NCI-H82 (cell line): ENCODE measurements at places on chromosomes 1 and 21.

GRCh38 chr1:161492827-161493226, 12.4 kb upstream of the FCGR2A start:
- no peak for DNase-seq

- DNase-seq, result peak; percentile 72
Measured at GRCh38 chr1:215083383-215083961, 935 bp downstream of the KCNK2 start.

DNA sequence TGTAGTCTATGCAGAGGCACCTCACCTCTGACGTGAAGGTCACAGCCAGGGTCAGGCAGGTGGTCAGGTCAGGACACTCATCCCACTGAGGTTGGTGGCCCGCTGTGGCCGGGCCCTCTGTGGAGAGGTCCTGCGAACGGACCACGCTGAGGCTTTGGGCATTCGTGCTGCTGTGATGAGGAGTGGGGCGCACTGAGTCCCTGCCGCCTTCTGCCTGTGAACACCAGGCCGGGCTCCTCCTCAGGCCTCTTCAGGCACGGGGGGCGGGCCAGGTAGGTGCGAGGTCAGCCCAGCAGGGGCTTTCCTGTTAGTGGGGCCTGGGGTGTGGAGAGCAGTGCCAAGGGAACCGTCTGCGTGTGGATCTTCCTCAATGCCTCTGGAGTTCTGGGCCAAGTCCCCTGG, 39.0 kb downstream of the COQ8A start:
- DNase-seq, result no peak

- no peak for DNase-seq
Measured at GRCh38 chr1:32405672-32406467, 11.6 kb upstream of the BSDC1 start.

GRCh38 chr1:119139857-119140176, 636 bp downstream of the WARS2 start:
- peak; percentile 87 for DNase-seq

DNA sequence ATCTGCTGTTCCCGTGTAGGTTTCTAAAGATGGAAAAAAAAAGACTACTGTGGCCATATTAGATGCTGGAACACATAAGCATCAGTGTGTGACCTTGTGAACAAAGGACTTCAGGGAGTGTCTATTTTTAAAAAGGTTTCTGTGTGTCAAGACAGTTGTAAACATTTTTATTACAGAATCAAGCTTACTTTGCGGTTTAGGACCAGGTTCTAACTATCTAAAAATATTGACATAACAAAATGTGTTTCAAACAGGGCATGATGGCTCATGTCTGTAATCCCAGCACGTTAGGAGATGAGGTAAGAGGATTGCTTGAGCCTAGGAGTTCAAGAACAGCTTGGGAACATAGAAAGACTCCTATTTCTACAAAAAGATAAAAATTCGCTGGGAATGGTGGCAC, 7.1 kb upstream of the DDI2 start:
- no peak for DNase-seq

DNA sequence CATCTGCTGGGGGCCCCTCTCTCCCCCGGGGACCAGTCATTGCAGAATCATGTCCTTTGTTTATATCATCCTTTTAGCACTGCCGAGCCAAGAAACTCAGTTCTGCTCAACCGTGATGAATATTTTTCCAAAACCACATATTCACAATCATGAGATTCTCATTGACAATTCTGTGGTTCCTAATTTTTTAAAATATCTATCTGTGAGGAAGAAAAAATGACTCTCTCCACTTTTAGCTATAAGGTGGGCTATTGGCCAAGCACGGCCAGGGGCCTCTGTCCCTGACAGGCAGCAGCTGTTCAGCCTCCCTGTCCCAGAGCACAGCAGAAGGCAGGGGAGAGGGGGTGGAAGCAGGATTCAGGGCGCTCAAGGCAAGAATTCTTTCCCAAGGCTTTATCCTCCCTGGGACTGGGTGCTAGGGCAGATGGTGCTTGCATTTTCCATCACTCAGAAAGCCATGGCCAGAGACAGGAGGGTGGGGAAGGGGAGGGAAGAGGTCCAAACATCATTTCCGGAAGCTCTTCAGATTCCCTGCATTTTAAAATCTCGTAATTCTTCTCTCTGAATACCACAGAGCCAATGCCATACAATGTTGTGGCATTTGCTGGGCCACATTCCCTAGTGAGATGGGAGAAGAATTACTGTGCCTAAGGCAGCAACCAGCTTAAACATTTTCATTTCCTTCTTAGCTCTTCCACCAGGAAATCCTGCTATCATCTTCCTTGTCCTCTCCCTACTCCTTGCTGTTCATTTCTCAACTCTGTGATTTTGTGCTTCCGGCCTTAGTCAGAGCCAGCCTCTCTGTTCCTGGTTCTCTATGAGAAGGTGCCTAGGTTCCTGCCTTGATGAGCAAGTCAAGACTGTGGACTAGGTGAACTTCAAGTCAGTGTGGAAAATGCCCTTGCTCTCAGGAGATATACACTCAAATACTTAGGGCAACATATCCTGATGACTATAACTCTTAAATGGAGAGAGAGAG, 60.3 kb downstream of the KCNJ6 start:
- peak; percentile 98 for DNase-seq

- no peak for DNase-seq
Measured at GRCh38 chr1:20371411-20371810, 80.7 kb downstream of the VWA5B1 start.

GRCh38 chr1:52504720-52505119, 48.2 kb downstream of the TUT4 start:
- DNase-seq, result no peak

GRCh38 chr1:71908871-71909390, 373.4 kb downstream of the NEGR1 start:
- no peak for DNase-seq

- DNase-seq, result no peak
Measured at GRCh38 chr1:59804301-59804700, 10.4 kb upstream of the HOOK1 start.

GRCh38 chr1:175632667-175633066, 110.7 kb downstream of the TNR start:
- DNase-seq, result no peak

DNA sequence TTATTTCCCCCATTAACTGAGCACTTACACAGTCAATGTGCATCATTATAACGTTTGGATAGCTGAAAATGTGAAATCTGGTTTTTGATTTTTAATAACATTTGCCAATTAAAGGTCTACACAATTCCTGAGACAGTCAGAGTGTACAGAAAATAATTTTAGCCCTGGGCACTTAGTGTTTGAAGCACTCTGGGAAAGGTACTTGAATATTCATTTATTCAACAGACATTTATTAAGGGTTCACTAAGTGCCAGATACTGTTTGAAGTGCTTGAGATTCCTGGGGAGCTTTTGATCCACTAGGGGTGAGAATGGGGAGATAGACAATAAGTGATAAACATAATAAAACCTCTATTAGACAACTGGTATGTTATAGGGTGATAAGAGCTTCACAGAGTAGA, 141.8 kb downstream of the DISC1 start:
- DNase-seq, result no peak

- DNase-seq, result peak; percentile 75
Measured at GRCh38 chr1:50976890-50977574, 7.0 kb downstream of the CDKN2C start.

DNA sequence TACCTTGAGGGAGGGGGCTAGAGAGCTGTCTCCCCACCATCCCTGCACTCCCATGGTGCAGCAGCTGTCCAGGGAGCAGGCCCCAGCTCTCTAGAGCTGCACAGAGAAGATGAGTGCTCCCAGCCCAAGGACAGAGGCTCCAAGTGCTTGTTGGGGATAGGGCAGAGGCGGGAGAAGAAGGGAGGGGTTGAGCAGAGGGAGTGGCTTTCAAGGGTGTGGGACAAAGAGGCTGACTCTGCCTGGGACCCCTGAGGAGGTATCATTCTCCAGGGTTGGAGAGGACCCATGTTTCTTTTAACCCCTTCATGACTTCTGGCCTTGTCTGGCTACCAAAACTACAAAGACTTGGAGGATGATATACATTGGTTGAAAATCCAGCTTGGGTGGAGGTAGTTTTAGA, 14.6 kb downstream of the FOXD2 start:
- no peak for DNase-seq

- peak; percentile 37 for DNase-seq
Measured at GRCh38 chr1:3564921-3565831, 46.1 kb downstream of the MEGF6 start.

DNA sequence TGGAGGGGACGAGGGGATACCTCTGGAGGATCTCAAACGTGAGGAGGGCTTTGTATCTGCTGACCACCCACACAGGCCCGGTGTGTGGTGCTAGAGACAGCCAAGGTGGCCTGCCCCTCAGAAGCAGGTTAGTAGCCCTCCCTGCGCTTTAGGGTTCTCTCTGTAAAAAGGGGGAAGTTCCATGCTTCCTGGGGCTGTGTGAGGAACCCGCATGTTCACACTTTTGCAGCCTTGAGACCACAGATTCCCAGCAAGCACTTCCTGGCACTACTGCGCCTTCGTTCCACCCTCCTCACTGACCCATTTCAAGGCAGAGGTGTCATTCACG, 7.9 kb upstream of the GUCA2B start:
- no peak for DNase-seq

DNA sequence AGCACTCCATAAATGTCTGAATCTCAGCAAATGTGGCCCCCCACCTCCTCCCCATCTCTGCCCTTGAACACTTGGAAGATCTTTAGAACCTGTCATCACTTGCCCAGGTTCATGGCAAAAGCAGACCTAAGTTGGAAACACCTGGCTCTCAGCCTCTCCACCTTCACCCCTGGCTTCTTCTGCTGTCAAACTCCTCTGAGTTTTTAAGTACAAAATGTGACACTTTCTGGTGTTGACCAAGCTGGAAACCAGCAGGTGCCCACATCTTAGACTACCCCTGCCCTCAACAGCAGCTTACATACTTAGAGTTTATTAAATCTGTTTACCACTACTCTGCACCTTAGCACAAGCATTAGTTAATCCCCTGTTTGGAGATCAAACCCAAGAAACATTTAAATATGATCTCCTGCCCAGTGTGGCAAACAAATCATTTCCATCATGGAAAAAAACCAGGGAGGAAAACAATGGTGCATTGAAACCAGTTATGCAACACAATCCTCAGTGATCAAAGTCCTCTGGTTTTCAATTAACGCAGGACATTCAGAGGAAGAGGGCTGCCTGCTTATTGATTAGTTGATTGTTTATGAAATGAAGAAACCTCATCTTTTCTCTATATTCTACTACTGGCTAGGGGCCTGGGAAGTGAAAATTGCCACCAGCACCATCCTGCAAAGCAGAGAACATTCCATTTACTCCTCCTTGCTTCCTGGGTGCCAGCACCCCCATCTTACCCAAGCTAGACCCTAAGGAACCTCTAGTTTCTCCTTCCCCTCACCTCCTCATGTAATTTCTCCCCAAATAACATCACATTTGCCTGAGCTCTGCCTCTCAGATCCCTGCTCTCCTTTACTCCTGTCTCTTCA, 139.4 kb upstream of the RAB4A start:
- DNase-seq, result peak; percentile 45

DNA sequence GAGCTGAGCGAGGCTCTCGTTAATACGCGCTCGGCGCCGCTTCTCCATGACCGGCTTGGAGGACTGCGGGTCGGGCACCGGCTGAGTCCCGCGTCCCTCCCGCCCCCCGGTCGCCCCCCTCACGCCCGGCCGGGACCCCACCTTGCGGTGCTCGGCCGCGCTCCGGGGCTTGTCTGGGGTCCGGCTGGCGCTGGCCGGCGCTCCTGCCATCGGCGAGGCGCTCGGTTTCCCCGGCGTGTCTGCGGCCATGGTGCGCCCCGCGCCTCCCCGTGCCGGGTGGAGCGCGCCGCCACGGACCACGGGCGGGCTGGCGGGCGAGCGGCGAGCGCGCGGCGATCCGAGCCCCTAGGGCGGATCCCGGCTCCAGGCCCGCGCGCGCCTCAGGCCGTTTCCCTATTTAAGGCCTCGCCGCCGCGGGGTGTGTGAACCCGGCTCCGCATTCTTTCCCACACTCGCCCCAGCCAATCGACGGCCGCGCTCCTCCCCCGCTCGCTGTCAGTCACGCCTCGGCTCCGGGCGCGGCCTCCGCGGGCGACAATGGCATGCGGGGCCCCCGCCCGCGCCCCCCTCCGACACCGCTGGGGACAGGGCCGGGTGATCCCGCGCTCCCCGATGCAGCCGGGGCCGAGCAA, at the start of gene HES4:
HES4 (minus strand) TSS at position 373 of the 632 bp plus-strand sequence; CDS start at position 249, 124 bp downstream.
- peak; percentile 91 for DNase-seq

- peak; percentile 10 for DNase-seq
Measured at GRCh38 chr21:31185663-31186062, 147.4 kb upstream of the KRTAP19-8 start.

DNA sequence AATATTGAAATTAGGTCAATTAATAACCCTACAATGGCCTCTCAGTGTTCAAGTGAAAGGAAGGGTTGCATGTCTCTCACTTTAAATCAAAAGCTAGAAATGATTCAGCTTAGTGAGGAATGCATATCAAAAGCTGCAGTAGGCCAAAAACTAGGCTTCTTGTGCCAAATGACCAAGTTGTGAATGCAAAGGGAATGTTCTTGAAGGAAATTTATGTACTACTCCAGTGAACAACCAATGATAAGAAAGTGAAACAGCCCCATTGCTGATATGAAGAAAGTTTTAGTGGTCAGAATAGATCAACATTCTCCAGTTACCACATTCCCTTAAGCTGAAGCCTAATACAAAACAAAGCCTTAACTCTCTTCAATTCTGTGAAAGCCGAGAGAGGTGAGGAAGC, 10.0 kb downstream of the MAEL start:
- no peak for DNase-seq

GRCh38 chr1:74681001-74681400, 7.4 kb upstream of the ERICH3 start:
- DNase-seq, result no peak

DNA sequence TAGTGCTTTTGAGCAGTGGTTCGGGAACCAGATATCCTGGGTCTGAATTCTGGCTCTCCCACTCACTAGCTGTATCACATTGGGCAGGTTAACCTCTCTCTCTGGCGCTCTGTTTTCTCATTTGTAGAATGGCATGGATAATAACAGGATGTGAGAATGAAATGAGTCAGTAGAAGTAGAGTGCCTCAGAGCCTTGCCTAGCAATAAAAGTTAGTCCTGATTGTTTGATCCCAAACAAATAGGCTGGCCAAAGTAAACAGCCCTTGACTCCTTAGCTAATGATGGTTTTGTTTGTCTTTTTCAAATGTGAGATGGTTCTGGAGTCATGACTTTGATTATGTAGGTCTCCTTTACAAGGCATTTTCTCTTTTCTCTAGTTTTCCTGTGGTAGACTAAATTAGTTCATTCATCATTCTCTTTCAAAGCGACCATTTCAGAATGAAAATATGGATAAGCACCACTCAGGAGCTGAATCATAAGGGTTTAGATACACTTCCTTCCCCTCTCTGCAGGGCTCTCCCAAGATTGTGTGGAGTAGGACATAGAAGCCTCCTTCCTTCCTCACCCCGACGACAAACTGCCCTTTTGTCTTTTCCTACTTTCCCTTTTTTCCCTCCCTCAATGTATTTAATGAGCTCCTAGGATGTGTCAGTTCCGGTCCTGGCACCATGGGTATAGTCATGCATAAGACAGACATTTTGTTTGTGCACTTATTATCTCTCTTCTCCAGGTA, 23.1 kb downstream of the KIAA0040 start:
- no peak for DNase-seq

- DNase-seq, result peak; percentile 34
Measured at GRCh38 chr1:16013220-16013907, 4.5 kb downstream of the HSPB7 start.

- DNase-seq, result no peak
Measured at GRCh38 chr1:2859881-2860430, 58.5 kb upstream of the TTC34 start.

- DNase-seq, result peak; percentile 87
Measured at GRCh38 chr21:32940079-32941014, 85.4 kb upstream of the OLIG2 start.
